Aorta (tissue), 5 donors: ENCODE measurements at places on chromosomes 7 and 10. TPM values are rescaled to one million over a fixed set of nuclear protein-coding genes. Genes with fewer than 3 reads are reported as not detected.

- H3K27ac ChIP-seq = no peak overlapping the region
- no peak overlapping the region for H3K4me3 ChIP-seq
- H3K4me1 ChIP-seq = no peaks in the 10 kb centered on the region
- DNase-seq = no peak
- no peaks in the 10 kb centered on the region for H3K27me3 ChIP-seq
- no peaks in the 10 kb centered on the region for H3K36me3 ChIP-seq
These were observed 10.4 kb upstream of the TARP start for GRCh38 chr7:38283809-38284208.

Gene GPRIN2
- 1.2 TPM for total RNA-seq

Gene NXPH1
- total RNA-seq = not detected

DNA sequence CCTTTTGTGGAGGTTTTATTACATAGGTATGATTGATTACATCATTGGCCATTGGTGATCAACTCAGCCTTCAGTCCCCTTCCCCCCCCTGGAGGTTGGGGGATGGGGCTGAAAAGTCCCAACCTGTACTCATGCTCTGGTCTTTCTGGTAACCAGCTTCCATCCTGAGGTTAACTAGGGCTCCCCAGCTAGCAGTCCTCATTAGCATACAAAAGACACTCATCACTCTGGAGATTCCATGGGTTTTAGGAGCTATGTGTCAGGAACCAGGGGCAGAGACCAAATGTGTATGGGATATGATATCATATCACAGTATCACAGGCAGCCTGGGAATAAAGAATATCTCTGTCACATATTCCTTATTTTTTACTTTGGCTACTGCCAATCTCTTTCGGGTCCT, 13.6 kb downstream of the CCSER2 start:
- H3K27me3 ChIP-seq = no peaks in the 10 kb centered on the region
- H3K27ac ChIP-seq = no peak overlapping the region
- no peaks in the 10 kb centered on the region for H3K36me3 ChIP-seq
- H3K4me1 ChIP-seq = peaks cover 2% of the 10 kb centered on the region
- H3K4me3 ChIP-seq = no peak overlapping the region

GRCh38 chr10:30734901-30735300, 105.3 kb upstream of the LYZL2 start:
- no peak for DNase-seq
- H3K27me3 ChIP-seq = no peaks in the 10 kb centered on the region
- H3K36me3 ChIP-seq = no peaks in the 10 kb centered on the region
- no peak overlapping the region for H3K4me3 ChIP-seq

Gene GRID2IP
- 0.16 TPM for total RNA-seq

GRCh38 chr10:60717852-60718251, 60.4 kb upstream of the CDK1 start:
- no peak overlapping the region for H3K4me3 ChIP-seq
- H3K27ac ChIP-seq = no peak overlapping the region
- DNase-seq = no peak
- no peaks in the 10 kb centered on the region for H3K4me1 ChIP-seq
- no peaks in the 10 kb centered on the region for H3K36me3 ChIP-seq
- no peaks in the 10 kb centered on the region for H3K27me3 ChIP-seq

- H3K4me1 ChIP-seq = no peaks in the 10 kb centered on the region
- H3K36me3 ChIP-seq = no peaks in the 10 kb centered on the region
- no peak overlapping the region for H3K27ac ChIP-seq
- no peak for DNase-seq
These were observed 228.0 kb upstream of the MAGI2 start for GRCh38 chr7:79681454-79681853.

Gene PSPH
- 4.3 TPM for total RNA-seq

DNA sequence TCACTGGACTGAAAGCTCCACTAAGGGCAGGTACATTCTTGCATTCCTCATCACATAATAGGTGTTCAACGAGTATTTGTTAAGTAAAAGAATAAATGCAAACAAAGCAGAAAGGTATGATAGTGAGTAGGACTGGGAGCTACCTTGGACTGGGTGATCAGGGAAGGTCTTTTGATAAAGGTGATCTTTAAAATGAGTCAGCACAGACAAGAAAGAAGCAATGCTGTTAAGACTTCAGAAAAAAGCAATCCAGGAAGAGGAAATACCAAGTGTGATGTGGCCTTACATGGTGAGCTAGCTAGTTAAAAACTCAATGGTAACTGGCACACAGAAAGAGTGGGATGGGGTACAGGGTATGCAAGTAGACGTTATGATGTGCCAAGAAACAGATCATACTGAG, 40.1 kb downstream of the TSPAN12 start:
- H3K4me1 ChIP-seq = no peaks in the 10 kb centered on the region
- no peaks in the 10 kb centered on the region for H3K27me3 ChIP-seq
- H3K4me3 ChIP-seq = no peak overlapping the region
- H3K36me3 ChIP-seq = peaks cover 4% of the 10 kb centered on the region

DNA sequence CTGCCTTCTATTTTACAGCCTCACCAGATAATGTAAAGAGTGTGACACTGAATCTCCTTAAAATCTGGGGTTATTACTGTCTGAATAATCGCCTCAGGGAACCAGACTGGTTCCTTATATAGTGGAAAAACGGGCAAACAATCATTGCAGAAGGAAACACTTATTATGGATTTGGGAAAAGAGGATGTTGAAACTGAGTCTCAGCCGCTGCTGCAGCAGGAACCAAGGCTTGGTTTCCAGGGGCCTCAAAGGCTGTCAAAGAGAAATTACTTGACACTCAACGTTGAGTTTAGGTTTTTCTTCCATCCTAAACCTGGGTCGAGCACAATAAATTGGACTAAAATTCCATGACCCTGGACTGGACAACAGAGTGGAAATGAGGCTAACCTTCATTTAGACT, 103.8 kb upstream of the AHR start:
- H3K27ac ChIP-seq = no peak overlapping the region
- H3K27me3 ChIP-seq = no peaks in the 10 kb centered on the region
- H3K36me3 ChIP-seq = no peaks in the 10 kb centered on the region

DNA sequence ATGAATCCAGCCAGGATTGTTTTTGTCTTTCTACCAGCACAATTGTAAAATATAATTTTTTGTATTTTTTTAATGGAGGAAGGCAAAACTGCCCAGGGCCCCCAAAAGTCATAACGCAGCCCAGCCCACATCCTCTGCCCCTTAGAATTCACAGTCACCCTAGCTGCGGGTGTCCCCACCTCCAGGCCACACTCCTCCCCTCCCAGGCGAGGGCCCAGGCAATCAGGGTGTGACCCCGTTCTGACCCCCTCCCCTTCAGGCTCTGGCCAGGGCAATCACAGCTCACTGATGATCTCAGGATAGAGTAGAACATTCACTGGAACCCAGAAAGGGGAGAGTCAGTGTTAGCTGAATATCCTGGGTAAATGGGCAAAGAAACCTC, 92.0 kb upstream of the MACROH2A2 start:
- H3K27ac ChIP-seq = no peak overlapping the region
- no peak overlapping the region for H3K4me3 ChIP-seq
- peaks cover 3% of the 10 kb centered on the region for H3K36me3 ChIP-seq
- DNase-seq = no peak

DNA sequence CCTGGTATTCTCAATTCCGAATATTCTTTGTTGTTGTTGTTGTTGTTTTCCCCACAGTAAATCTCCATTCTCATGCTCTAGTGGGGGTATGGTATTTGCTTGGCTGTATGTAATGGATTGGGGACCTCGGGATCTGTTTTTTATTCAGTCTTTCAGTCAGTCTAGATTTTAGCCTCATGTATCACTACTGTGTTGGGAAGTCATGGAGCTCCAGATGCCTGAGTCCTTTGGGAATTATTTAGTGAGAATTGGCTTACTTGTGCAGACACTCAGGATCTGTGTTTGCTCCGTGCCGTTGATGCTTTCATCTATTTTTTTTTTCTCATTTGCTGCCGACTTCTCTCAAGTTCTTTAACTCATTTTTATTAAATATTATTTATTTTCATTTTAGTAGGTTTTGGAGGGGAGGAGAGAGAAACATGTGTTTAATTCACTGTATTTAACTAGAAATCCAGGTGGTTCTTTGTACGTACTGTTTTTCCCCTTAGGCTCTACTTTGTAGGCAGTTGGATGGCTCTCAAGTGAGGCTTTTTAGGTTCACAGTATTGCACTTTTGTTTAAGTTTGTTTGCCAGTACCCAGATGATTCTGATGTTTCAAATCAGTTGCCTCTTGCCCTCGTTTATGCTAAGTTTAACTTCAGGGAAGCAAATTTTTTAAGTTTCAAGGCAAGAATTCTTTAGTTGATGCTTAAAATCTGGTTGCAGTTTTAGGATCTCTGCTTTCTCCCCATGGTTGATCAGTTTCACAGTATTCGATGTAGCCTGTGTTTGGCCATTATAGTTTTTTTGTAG, 36.9 kb downstream of the ZNRF2 start:
- H3K36me3 ChIP-seq = no peaks in the 10 kb centered on the region
- H3K4me1 ChIP-seq = no peaks in the 10 kb centered on the region
- no peak overlapping the region for H3K27ac ChIP-seq
- H3K27me3 ChIP-seq = no peaks in the 10 kb centered on the region
- no peak for DNase-seq

- H3K4me3 ChIP-seq = no peak overlapping the region
- H3K27me3 ChIP-seq = no peaks in the 10 kb centered on the region
- no peaks in the 10 kb centered on the region for H3K36me3 ChIP-seq
- H3K4me1 ChIP-seq = no peaks in the 10 kb centered on the region
These were observed 111.3 kb upstream of the CHST15 start for GRCh38 chr10:124204726-124205125.

GRCh38 chr10:32684291-32684690, 238.4 kb downstream of the CCDC7 start:
- H3K4me3 ChIP-seq = no peak overlapping the region
- H3K4me1 ChIP-seq = no peaks in the 10 kb centered on the region
- H3K27ac ChIP-seq = no peak overlapping the region
- no peak for DNase-seq

- peak; percentile 64 for DNase-seq
- no peaks in the 10 kb centered on the region for H3K27me3 ChIP-seq
- peak overlapping the region; percentile 85 for H3K4me3 ChIP-seq
- H3K36me3 ChIP-seq = no peaks in the 10 kb centered on the region
- H3K27ac ChIP-seq = peak overlapping the region; percentile 72
- H3K4me1 ChIP-seq = no peaks in the 10 kb centered on the region
These were observed 1.3 kb downstream of the LDB1 start for GRCh38 chr10:102118867-102119266.

Gene GCK
- 1.2 TPM for total RNA-seq

GRCh38 chr10:110077436-110078130, 69.8 kb downstream of the ADD3 start:
- DNase-seq = no peak
- no peaks in the 10 kb centered on the region for H3K36me3 ChIP-seq
- peaks cover 13% of the 10 kb centered on the region for H3K4me1 ChIP-seq
- no peak overlapping the region for H3K27ac ChIP-seq
- no peaks in the 10 kb centered on the region for H3K27me3 ChIP-seq

GRCh38 chr7:13794581-13794980, 194.9 kb downstream of the ETV1 start:
- no peaks in the 10 kb centered on the region for H3K4me1 ChIP-seq
- H3K27ac ChIP-seq = no peak overlapping the region
- no peaks in the 10 kb centered on the region for H3K27me3 ChIP-seq
- no peaks in the 10 kb centered on the region for H3K36me3 ChIP-seq

DNA sequence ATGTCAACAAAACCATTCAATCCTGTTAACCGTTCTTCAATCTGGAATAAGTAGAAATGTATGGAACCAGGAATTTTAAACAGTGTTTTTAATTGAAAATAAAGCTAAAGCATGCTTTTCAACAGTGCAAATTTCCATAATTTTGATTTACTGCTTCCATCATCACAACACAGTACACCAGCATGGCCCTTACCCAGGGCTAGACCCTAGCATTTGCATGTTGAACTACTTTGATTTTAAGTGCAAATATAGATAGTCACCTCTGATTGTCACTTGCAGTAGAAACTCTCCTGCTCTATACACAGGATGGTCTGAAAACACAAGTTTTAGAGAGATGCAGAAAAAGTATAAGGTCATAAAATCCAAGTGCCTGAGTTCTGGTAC, 12.1 kb downstream of the SKIDA1 start:
- H3K36me3 ChIP-seq = no peaks in the 10 kb centered on the region
- no peak for DNase-seq
- H3K4me3 ChIP-seq = no peak overlapping the region
- no peaks in the 10 kb centered on the region for H3K27me3 ChIP-seq

DNA sequence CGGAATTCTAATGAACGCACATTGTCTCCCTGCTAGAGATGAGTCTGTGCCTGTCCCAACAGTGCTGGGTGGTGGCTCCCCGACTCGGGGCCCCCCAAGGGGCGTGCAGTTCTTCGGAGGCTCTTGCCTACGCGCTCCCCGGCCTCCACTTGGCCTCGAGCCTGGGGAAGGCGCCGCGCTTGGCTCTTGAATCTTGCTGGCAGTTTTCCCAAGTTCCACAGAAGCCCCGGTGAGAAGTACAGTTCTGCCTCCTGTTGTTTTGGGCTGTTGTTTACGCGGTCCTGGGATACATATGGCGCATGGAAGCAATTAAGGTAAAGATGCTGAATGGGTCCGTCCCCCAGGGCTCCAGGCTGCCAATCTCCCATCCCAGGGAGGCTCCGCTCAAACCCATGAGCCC, 32.6 kb upstream of the UNCX start:
- no peak overlapping the region for H3K4me3 ChIP-seq
- H3K27me3 ChIP-seq = no peaks in the 10 kb centered on the region
- H3K4me1 ChIP-seq = no peaks in the 10 kb centered on the region

GRCh38 chr7:129091484-129092002, 36.6 kb upstream of the TNPO3 start:
- no peaks in the 10 kb centered on the region for H3K4me1 ChIP-seq
- no peak overlapping the region for H3K27ac ChIP-seq

GRCh38 chr10:110944792-110945396, 25.5 kb downstream of the SHOC2 start:
- H3K27ac ChIP-seq = no peak overlapping the region
- no peaks in the 10 kb centered on the region for H3K27me3 ChIP-seq
- no peaks in the 10 kb centered on the region for H3K4me1 ChIP-seq
- no peak overlapping the region for H3K4me3 ChIP-seq

GRCh38 chr10:63115732-63116383, 17.3 kb upstream of the NRBF2 start:
- peak overlapping the region; percentile 28 for H3K27ac ChIP-seq
- no peaks in the 10 kb centered on the region for H3K4me1 ChIP-seq
- DNase-seq = peak; percentile 93
- no peaks in the 10 kb centered on the region for H3K36me3 ChIP-seq

- H3K27me3 ChIP-seq = no peaks in the 10 kb centered on the region
- H3K4me3 ChIP-seq = no peak overlapping the region
These were observed 19.0 kb upstream of the PFKP start for GRCh38 chr10:3048119-3049019.

DNA sequence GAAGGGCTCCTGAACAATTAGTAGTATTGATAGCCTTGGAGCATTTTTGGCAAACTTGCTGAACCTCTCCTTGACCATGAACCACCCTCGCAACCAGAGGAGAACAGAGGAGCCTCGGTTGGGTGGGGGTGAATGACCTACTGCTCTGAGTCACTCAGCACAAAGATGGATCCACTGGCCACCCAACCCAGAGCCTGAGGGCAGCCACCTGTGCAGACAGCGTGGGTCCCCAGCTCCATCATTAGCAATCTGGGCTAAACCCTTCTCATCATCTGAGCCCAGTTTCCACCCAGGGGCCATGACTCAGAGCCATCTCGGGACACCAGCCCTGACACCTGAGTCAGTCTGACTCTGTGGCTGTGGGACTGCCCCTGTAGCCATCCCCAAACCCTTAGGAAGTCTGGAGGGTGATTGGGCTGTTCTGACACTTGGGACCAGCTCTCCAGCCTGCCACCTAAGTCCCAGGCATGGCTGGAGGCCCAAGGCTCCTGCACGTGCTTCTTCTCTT, 171.8 kb upstream of the GPR26 start:
- no peaks in the 10 kb centered on the region for H3K36me3 ChIP-seq
